ENCODE measurements at places on chromosomes 2 and 18.

- DNase-seq: peak; percentile 7
Measured at GRCh38 chr18:35775887-35776286, 194.3 kb downstream of the GALNT1 start.

- DNase-seq: no peak
Measured at GRCh38 chr2:73886357-73886756, 6.5 kb upstream of the ACTG2 start.

DNA sequence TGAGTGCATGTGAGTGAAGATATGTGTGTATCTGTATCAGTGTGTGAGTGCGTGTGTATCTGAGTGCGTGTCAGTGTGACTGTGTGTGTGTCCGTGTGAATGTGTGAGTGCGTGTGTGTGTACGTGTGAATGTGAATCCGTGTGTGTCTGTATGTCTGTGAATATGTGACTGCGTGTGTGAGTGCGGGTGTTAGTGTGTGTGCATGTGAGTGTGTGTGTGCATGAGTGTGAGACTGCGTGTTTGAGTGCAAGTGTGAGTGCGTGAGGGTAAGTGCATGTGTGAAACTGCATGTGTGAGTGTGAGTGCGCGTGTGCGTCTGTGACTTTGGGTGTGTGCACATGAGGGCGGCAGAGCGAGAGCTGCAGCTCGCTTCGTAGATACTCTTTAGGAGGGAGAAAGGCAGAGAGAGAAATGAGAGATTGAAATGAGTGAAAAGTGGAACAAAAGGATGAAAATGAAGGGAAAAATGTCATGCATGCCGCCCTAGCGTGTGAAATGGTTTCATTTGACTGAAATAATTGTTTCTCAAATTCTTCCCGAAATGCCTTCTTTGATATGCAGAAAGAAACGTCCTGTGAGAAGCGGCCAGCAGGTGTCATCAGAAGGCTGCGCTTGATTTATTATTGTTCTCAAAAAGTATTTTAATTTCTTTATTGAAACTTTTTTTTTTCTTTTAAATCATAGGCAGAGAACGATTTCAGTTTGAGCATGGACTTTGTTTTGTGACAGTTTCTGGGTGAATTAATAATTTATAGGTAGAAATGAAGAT lies 25.6 kb downstream of the ZNF407 start:
- no peak for DNase-seq

DNA sequence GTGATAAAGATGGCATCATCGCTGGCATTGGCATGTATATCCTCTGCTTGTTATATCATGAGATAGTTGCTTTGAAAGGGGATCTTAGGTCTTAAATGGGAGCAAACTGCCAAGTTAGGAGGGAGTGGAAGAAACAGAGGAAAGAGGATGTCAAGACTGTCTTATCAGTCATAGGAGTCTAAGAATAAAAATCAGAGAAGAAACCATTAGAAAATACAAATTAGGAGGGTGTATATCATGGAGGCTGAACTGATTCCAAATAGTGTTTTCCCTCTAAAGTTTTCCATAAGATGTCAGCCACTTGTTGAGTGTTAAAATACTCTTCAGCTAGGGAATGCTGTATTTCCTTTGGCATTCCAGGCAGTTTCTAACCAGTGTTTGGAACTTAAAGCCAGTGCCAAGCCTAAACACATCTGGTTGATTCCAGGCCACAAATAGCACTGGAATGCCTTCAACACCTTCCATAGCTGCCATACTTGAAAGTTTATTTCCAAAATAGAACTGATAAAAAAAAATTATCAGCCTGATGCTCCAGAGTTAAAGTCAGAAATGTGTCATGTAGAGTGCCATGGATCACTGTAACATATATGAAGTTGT lies 129.4 kb downstream of the ZEB2 start:
- peak; percentile 81 for DNase-seq

GRCh38 chr2:240214790-240215675 lies 74.6 kb upstream of the OTOS start:
- DNase-seq: no peak

GRCh38 chr2:174174741-174175140 lies 73.6 kb downstream of the OLA1 start:
- DNase-seq: no peak

DNA sequence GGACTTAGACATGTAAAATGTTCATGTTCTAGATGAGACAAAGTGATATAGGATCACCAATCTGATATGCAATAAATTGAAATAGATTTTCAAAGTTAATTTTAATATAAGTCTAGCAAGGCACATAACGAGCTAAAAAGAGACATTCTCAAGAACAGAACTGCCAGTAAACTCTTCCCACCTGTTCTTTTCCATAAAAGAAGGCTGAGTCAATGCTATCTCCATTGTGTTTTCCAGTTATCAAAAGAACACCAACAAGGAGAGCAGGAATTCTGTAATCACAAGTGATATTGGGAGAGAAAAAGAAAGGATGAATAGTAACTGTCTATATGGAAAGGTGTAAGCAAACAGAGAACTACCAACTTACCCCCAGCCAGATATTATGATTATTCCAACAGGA lies 25.6 kb downstream of the GPR155 start:
- no peak for DNase-seq

- DNase-seq: no peak
Measured at GRCh38 chr2:76174505-76174904, 463.8 kb upstream of the GCFC2 start.

DNA sequence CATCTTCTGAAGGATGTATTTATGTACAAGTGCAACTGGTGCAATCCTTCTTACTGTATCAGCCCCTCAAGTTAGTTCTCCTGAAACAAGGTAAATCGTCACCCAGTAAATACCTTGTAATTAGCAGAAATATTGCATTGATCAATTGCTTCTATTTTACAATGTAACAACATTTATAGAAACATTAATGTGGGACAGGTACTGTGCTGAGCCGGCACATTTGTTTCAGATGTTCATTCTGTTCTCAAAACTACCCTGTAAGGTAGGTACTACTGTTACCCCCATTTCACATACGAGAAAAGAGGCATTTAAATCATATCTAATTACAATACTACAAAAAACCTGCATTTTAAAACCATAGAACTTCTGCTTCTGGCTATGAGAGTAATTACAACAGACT lies 19.5 kb downstream of the RTN4 start:
- DNase-seq: no peak

GRCh38 chr18:45349019-45349418 lies 266.3 kb upstream of the SLC14A2 start:
- DNase-seq: no peak

- no peak for DNase-seq
Measured at GRCh38 chr2:105777031-105777482, 32.3 kb downstream of the NCK2 start.

DNA sequence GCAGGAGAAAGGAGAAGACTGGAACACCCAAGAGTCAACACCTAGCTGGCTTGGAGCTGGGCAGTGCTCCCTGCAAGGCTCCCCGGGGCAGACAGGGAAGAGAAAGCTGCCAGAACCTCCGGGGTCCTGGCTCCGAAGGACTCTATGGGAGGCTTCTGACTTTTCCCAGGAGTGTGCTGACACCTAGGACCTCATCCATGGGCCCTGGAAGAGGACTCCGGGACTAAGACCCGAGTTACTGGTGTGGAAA lies 37.8 kb upstream of the ATP6V1B1 start:
- DNase-seq: no peak

GRCh38 chr2:231924889-231925275 lies 1.3 kb downstream of the NPPC start:
- no peak for DNase-seq

- DNase-seq: no peak
Measured at GRCh38 chr2:105072039-105072438, 34.2 kb downstream of the MRPS9 start.

GRCh38 chr2:65482971-65483370 lies 50.6 kb upstream of the SPRED2 start:
- no peak for DNase-seq

GRCh38 chr2:60118061-60118460 lies 435.4 kb downstream of the BCL11A start:
- DNase-seq: no peak

DNA sequence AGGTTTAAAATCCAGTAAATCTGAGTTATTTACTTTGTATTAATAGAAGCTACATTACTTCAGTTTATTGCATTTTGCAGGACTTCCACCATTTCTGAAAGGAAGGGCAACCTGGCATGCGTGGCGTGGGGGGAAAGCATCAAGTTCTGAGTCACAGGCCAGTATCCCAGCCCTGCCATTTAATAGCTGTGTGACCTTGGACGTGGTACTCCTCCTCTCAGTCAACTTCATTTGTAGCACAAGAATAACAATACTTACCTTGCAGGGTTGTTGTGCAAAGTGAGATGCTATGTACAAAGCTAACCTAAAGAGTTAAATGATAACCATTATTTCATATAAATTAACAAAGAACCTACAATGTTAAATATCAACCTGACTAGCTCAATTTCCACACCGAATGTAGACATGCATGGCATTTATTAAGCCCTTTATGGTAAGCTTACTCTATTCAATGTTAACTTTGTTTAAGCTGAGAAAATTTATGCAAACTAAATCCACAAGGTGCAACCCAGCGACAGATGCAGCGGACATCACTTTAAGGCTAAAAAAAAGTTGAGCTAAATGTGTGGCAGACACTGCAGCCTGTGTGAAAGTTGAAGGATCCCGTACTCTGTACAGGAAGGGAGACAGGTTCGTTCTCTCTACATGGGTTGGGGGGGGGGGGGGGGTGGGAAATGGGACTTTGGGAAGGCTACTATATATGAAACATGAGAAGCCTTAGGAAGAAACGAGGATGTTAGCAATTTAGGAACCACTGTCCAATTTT lies 17.2 kb upstream of the STPG4 start:
- DNase-seq: no peak

- DNase-seq: no peak
Measured at GRCh38 chr2:200467806-200468681, 41.8 kb downstream of the KCTD18 start.

GRCh38 chr2:130749641-130750040 lies 5.7 kb upstream of the AMER3 start:
- no peak for DNase-seq
